Sigmoid colon (tissue), 7 donors: ENCODE measurements at places on chromosomes 3 and 15. TPM values are rescaled to one million over a fixed set of nuclear protein-coding genes. Genes with fewer than 3 reads are reported as not detected.

Gene FETUB
- 0.46 TPM for polyA plus RNA-seq

Gene CHCHD4
- polyA plus RNA-seq: 17.4 TPM

Gene CXCR6
- 3.3 TPM for polyA plus RNA-seq

Gene PGBD4
- 0.23 TPM for polyA plus RNA-seq

Gene LRRIQ4
- not detected for polyA plus RNA-seq

Gene TNFSF10
- 51.1 TPM for polyA plus RNA-seq

Gene TMEM212
- not detected for polyA plus RNA-seq

Gene MKRN2OS
- polyA plus RNA-seq: 14.6 TPM

Gene TRPM1
- not detected for polyA plus RNA-seq

Gene RBPMS2
- 4.8 TPM for polyA plus RNA-seq
